SW 1271 (cell line): ENCODE measurements at places on chromosomes 5 and 9.

GRCh38 chr5:171646102-171647042 is 139.2 kb upstream of the SMIM23 start:
- DNase-seq = no peak

GRCh38 chr5:96315431-96315830 is 117.6 kb downstream of the PCSK1 start:
- DNase-seq = no peak

- DNase-seq = no peak
Observed at GRCh38 chr9:1222511-1222910, 172.4 kb downstream of the DMRT2 start.

DNA sequence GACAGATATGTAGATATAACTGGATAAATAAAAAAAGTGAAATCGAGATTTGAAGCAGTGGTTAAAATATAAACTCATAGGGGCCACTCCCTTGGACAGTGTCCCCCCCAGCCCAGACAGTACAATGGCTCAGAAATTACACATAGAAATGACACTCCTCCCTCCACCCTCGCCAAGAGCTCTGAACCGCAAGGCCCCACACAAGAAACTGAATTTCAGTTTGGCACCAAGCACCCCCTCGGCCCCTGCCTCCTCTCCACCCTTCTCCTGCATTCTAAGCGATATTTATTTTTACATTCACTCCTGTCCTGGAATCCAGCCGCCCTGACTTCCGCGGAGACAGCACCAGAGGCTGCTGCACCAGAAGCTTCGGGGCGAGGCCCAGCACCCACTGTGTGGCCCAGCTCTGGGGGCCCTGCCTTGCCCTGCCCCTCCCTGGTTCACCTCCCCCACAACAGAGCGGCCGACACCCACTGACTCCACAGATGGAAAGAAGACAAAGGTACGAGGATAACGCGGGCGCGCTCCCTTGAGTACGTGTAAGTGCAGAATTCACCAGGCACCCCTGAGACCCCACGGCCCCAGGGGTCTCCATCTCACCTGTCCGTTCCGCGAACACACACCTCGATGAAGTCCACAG is 11.0 kb downstream of the STC2 start:
- DNase-seq = no peak

DNA sequence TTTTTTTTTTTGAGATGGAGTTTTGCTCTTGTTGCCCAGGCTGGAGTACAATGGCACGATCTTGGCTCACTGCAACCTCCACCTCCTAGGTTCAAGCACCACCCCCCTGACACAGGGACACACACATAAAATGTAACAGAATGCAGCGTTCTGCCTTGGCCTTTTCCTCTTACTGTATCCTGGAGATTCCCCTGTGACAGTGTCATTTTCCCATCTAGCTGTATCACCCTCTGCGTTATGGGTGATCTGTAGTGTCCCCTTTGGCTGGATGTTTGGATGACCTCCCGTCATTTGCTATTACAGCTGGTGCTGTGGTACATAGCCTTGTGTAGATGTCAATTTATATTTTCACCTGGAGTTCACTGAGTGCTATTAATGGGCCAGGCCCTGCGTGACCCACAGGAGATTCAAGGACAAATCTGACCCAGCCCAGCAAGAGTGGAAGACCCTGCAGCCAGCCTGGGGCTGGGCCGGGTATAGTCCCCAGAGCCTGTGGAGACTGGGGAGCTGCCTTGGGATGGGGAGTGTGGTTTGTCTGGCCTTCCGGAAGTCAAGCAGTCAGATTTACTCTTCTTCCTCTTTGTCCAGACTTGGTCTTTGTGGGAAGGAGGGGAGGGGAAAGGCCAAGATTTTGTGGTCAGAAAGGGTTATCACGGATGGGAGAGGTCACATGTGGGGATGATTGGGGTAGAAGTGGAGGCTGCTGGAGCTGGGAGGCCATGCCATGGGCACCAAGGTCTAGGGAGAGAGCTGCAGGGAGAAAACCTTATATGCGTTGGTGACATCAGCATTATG is 43.6 kb downstream of the ERGIC1 start:
- DNase-seq = no peak

GRCh38 chr5:160268121-160268520 is 38.8 kb downstream of the FABP6 start:
- no peak for DNase-seq

DNA sequence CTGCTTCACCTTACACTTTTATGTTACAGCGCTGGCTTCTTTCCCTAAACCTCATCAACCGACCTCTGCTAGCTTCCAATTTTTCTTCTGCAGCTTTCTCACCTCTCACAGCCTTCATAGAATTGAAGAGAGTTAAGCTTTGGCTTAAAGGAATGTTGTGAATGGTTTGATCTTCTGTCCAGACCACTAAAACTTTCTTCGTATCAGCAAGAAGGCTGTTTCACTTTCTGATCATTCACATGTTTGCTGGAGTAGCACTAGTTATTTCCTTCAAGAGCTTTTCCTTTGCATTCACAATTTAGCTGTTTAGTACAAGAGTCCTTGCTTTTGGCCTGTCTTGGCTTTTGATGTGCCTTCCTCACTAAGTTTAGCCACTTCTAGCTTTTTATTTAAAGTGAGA is 49.5 kb downstream of the NR3C1 start:
- no peak for DNase-seq

GRCh38 chr5:95244479-95244878 is 40.4 kb downstream of the MCTP1 start:
- no peak for DNase-seq
